Stimulated activated CD4-positive, alpha-beta T cell treated with anti-CD3 and anti-CD28 coated beads, Interleukin-1b, Interleukin-23, amount 100 ng/mL, for 24 hours (primary cell): ENCODE measurements at places on chromosomes 5 and 9.

DNA sequence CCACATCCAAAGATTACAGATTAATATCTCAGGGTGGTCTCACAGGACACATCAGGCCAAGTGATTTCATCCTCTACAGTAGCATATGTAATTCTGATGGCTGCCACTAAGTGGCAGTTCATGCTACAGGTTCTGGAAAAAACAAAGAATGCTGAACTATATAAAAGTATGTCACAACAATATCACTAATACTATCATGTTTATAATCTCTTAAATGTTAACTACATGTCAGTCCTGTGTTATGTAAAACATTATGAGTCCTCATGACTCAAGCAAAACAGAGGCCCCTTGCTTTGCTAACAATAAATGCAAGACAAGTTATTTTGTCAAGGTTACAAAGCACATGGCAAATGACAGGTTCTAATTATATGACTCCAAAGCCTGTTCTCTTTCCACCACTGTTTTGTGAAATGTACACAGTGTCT is 233.2 kb downstream of the FBXL17 start:
- no peak for DNase-seq

- DNase-seq: no peak
Measured at GRCh38 chr5:175470781-175471180, 7.6 kb upstream of the SFXN1 start.

GRCh38 chr5:125485771-125486170 is 739.3 kb upstream of the ZNF608 start:
- DNase-seq: no peak

DNA sequence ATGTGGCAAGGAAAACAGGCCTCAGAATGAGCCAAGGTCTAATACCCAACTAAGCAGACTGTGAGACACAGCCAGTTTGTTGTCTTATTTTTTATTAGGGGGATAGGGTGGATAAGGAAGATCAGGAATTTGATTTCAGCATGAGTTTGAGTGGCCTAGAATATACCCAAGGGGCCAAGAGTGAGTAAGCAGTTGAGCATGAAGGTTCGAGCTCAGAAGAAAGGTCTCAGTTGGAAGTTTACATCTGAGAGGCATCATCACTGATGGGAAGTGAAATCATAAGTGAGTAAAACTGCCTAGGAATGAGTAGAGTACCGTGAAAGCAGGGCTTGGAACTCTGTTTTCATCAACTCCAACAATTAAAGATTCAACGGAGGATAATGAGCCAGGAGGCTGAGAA is 12.6 kb downstream of the PSMD5 start:
- no peak for DNase-seq

DNA sequence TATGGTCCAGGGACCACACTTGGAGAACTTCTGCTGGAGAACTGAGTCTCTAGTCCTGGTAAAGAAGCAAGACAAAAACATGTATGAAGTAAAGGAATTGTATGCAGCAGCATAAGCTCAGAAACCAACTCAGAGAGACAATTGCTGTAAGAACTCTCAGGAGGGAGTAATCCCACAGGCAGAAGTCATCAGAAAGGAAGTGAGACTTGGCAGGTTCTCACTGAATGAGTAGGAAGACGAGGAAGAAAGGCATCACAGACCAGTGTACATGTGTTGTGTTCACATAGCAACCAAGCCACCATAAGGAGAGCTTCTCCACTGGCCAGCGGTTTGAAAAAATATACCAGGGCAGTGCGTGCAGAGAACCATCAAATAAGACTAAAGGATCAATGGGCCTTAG is 57.9 kb upstream of the FST start:
- no peak for DNase-seq

GRCh38 chr5:133523961-133524586 is 88.3 kb downstream of the FSTL4 start:
- no peak for DNase-seq

DNA sequence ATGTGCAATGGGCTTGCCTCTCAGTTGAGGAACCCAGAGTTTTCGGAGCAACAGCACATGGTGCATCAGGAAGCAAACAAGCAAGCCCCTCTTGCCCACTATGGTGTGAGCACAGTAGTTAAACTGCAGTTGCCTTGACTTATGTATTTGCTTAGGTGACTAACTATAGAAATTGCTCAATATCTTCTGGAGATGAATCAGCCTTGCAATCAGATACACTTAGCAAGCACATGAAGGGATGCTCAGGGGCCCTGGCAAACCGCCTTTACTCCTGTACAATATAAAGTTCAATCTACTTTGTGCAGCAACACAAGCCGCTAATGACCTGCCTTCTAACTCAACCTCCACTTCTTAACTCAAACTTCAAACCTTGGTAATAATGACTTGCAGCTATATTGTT is 581.7 kb upstream of the RIOK2 start:
- no peak for DNase-seq

GRCh38 chr9:98214811-98215210 is 22.4 kb upstream of the CORO2A start:
- no peak for DNase-seq

DNA sequence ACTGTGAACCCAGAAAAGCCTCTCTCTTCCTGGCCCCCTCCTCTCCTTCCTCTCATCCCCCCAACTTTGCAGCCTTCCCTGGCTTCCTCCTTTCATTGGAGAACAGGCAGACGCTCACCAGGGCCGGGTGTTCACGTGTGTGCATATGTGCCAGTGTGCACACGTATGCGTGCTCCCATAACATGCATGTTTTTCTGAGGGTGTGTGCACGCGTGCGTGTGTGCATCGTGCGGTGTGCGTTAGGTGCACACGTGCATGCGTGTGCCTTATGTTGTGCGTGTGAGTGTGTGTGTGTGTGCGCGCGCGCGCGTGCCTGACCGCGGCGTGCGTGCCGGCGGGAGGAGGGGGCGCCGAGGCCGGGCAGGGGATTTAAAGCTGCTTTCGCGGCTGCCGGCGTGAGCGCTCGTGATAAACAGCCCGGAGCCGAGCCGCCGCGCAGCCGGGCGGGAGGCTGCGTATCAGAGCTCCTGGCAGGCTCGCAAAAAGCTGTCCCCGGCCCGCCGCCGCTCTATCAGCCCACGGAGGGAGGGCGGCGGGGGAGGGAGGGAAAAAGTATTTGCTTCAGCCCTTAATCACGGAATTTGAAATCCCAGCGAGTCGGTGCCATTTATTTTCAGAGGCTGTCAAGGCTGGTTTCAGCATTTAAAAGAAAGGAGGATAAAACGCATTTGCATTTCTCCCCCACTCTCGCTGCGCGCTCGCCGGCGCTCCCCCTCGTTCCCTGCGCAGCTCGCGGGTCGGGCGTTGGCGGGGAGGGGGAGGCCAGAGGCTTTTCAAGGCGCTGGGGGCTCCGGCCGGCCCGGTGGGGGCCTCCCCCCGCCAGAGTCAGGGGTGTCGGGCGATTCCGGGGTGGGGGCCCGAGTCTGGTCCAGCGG is 183.9 kb downstream of the C9orf50 start:
- DNase-seq: no peak

GRCh38 chr9:117742131-117742530 is 37.9 kb downstream of the TLR4 start:
- no peak for DNase-seq

DNA sequence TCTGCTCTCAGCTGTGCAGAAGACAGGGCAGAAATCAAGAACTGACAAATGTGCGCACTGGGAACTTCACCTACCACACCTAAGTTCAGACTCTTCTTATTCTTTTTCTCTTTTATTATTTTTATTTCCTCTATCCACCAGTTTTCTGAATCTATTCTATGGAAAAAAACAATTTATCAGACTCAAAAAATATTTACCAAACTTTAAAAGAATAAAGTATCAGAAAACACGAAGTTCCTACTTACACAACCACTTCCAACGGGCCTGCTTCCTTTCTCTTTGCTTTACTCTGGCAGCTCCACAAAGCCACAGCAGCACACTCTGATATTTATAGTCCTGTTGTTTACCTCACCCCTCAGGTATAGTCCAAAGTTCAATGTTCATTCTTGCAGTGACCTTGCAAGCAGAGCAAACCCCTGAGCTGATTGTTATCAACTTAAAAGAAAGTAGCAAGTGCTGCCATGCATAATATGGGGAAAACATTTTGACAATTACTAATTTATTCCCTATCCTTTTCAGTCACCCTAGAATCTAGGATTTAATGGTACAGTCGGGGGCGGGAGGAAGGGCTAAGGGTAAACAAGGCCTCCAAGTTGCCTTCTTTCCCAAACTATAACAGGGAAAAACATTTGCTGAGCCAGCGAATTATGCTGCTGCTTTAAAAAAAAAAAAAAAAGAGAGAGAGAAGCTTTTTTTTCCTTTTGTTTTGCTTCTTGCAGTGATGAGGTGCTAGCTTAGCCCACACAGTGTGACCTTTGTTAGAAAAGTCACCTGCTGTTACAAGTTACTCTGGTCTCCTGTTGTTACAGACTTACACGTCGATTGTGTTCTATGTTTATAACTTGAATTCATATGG is at the start of gene SELENOP:
Gene SELENOP (minus strand): TSS at position 302 of the 856 bp plus-strand sequence. CDS start 3,539 bp downstream, outside the sequence.
- DNase-seq: no peak

GRCh38 chr9:107155244-107155817 is 127.7 kb upstream of the RAD23B start:
- DNase-seq: no peak

- no peak for DNase-seq
Measured at GRCh38 chr9:108022246-108022935, 532.8 kb upstream of the KLF4 start.

DNA sequence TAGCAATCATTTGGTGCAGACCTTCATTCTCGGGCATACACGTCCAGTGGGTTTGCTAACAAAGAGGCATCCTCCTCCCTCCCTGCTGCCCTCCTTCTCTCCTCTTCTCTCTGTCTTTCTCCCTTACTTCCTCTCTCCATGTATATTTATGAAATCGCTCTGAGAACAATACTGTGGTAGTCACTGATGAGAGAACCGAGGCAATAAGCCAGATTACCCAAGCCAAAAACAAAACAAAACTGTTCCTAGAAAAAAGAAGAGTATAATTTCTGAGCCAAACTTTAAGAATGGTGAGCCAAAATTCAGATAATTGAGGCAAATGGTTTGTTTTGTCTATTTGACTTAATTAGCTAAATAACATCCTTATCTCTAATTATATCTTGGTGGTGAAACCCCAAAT is 15.8 kb upstream of the HMHB1 start:
- DNase-seq: no peak

GRCh38 chr5:112711436-112711835 is 26.2 kb upstream of the APC start:
- DNase-seq: no peak

- DNase-seq: no peak
Measured at GRCh38 chr9:6194934-6195333, 20.7 kb upstream of the IL33 start.

DNA sequence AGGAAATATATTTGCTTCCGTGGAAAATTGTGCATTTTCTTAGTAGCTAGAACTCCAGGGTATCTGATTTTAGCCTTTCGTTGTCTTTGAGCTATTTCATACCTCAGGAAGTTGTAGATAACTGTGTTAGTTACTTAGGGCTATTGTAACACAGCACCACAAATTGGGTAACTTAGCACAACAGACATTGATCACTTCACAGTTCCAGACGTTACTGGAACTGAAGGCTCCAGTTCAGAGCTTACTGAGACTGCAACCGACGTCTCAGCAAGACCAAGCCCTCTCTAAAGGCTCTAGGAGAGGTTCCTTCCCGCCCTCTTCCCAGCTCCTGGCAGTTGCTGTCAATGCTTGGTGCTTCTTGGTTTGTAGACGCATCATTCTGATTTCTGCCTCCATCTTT is 17.7 kb upstream of the ANKRD33B start:
- DNase-seq: no peak
